Body of pancreas (tissue), 4 donors: ENCODE measurements at places on chromosomes 6 and 20. TPM values are rescaled to one million over a fixed set of nuclear protein-coding genes. Genes with fewer than 3 reads are reported as not detected.

Gene OR2J3
- not detected for total RNA-seq

Gene TRIM15
- 0.52 TPM for total RNA-seq

DNA sequence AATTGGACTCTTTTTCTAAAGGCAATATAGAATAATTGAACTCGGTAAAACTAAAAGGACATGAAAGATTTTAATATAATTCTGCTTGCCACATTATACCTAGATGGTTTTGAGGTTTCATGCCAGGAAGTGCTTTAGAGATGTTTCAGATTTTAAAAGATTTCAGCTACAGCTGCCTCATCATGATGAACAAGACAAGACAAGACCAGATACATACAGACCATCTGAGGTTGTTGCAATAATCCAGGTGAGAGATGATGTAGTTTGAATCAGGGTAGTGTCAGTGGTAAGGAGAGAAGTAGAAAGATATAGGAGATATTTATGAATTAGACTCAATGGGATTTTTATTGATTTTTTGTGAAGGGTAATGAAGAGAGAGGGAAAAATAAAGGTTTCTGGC is 374.3 kb upstream of the HSF2 start:
- no peaks in the 10 kb centered on the region for H3K4me1 ChIP-seq
- H3K4me3 ChIP-seq = no peak overlapping the region
- H3K36me3 ChIP-seq = no peaks in the 10 kb centered on the region
- H3K27me3 ChIP-seq = no peaks in the 10 kb centered on the region
- no peak overlapping the region for H3K27ac ChIP-seq

DNA sequence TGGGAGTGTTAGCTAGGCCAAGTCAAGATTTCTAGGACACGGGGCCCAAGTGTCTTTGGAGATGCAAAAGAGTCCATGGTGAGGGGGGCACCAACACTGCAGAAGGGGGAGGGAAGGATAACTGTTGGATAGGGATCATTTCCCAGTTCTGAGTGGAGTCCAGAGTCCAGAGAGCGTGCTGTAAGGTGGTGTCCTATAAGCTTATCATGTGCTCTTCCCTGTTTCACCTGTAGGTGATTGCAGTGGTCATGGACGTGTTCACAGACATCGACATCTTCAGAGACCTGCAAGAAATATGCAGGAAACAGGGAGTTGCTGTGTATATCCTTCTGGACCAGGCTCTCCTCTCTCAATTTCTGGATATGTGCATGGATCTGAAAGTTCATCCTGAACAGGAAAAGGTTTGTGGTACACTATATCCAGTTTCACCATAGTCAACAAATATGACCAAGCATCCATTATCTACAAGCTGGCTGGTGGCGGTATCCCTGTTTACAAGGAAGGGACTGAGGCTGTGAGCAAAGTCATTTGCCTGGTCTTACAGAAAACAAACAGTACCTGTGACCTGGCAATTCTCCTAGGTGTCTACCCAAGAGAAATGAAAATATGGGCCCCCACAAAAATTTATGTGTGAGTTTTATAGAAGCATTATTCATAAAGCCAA is 15.6 kb downstream of the FAM83D start:
- H3K4me3 ChIP-seq = no peak overlapping the region
- no peaks in the 10 kb centered on the region for H3K27me3 ChIP-seq
- DNase-seq = no peak
- H3K4me1 ChIP-seq = no peaks in the 10 kb centered on the region

- no peak overlapping the region for H3K27ac ChIP-seq
- no peak for DNase-seq
- no peaks in the 10 kb centered on the region for H3K36me3 ChIP-seq
- H3K4me1 ChIP-seq = peaks cover 6% of the 10 kb centered on the region
- H3K4me3 ChIP-seq = no peak overlapping the region
These were observed 5.5 kb downstream of the MICAL1 start for GRCh38 chr6:109449795-109450673.

- no peak for DNase-seq
- no peaks in the 10 kb centered on the region for H3K36me3 ChIP-seq
- H3K4me1 ChIP-seq = no peaks in the 10 kb centered on the region
- no peak overlapping the region for H3K27ac ChIP-seq
- H3K4me3 ChIP-seq = no peak overlapping the region
- no peaks in the 10 kb centered on the region for H3K27me3 ChIP-seq
These were observed 34.9 kb upstream of the MTHFD1L start for GRCh38 chr6:150830439-150831165.

DNA sequence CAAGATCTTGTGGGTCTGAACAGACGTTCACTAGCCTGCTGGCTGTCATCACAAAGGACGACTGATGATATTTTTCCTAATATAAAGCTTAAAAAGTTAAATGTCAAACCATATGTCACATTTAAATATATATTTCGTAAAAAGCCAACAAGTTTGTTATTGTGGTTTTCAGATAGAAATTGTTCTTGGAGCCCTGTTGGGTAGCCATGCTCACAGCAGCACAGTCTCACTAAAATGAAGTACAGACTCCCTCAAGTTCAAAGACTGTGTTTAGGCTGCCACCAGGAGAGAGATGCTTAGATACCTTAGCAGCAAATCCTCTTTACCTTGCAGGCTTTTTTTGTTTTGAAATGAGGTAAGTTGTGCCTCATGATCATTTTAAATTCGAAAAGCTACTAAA is 17.8 kb downstream of the EEF1E1 start:
- H3K27me3 ChIP-seq = no peaks in the 10 kb centered on the region
- peaks cover 8% of the 10 kb centered on the region for H3K36me3 ChIP-seq
- peak overlapping the region; percentile 43 for H3K27ac ChIP-seq
- DNase-seq = no peak
